Large intestine (tissue), 12 donors: ENCODE measurements at places on chromosomes 5 and 9. TPM values are rescaled to one million over a fixed set of nuclear protein-coding genes. Genes with fewer than 3 reads are reported as not detected.

KLF4 gene
- polyA plus RNA-seq = 100 TPM

QRFP gene
- polyA plus RNA-seq = 0.36 TPM

OR13J1 gene
- 0.21 TPM for polyA plus RNA-seq

ZNF883 gene
- polyA plus RNA-seq = 2.6 TPM

CEL gene
- polyA plus RNA-seq = 268 TPM

NOXA1 gene
- polyA plus RNA-seq = 11.8 TPM

ORM2 gene
- not detected for polyA plus RNA-seq

C9 gene
- 0.04 TPM for polyA plus RNA-seq

ECSCR gene
- 21.6 TPM for polyA plus RNA-seq

UBE2QL1 gene
- polyA plus RNA-seq = 0.81 TPM

SHISAL2B gene
- polyA plus RNA-seq = 0.06 TPM

YTHDC2 gene
- polyA plus RNA-seq = 30.9 TPM

PDGFRB gene
- polyA plus RNA-seq = 18.6 TPM

LAMC3 gene
- polyA plus RNA-seq = 0.66 TPM

DRD1 gene
- 0.04 TPM for polyA plus RNA-seq

PPP3R2 gene
- 0.01 TPM for polyA plus RNA-seq

OR2K2 gene
- polyA plus RNA-seq = not detected

LCN9 gene
- not detected for polyA plus RNA-seq

EXOSC2 gene
- 30.2 TPM for polyA plus RNA-seq

SLC36A2 gene
- not detected for polyA plus RNA-seq

SMIM32 gene
- 28.2 TPM for polyA plus RNA-seq

TRIM7 gene
- polyA plus RNA-seq = 0.61 TPM

ANKRD55 gene
- polyA plus RNA-seq = 0.18 TPM

GABBR2 gene
- 0.69 TPM for polyA plus RNA-seq

DOCK2 gene
- polyA plus RNA-seq = 6.2 TPM

NEUROG1 gene
- polyA plus RNA-seq = not detected

LPAR1 gene
- polyA plus RNA-seq = 22.4 TPM

MTX3 gene
- polyA plus RNA-seq = 18.6 TPM

C9orf153 gene
- 0.22 TPM for polyA plus RNA-seq

CCDC192 gene
- 0.39 TPM for polyA plus RNA-seq

SAXO1 gene
- 0.06 TPM for polyA plus RNA-seq

FGFR4 gene
- 97.0 TPM for polyA plus RNA-seq

CAMK2A gene
- polyA plus RNA-seq = 1.1 TPM

OR1N1 gene
- polyA plus RNA-seq = not detected

IL13 gene
- 0.07 TPM for polyA plus RNA-seq

PLAC8L1 gene
- 0.54 TPM for polyA plus RNA-seq

INSYN2B gene
- polyA plus RNA-seq = 0.34 TPM

ACTBL2 gene
- polyA plus RNA-seq = 0.01 TPM

ADAMTS6 gene
- polyA plus RNA-seq = 2.3 TPM

FRRS1L gene
- 9.1 TPM for polyA plus RNA-seq

MARCOL gene
- polyA plus RNA-seq = not detected

GFI1B gene
- 6.2 TPM for polyA plus RNA-seq

RASGEF1C gene
- polyA plus RNA-seq = 1.3 TPM

SKIC3 gene
- 76.2 TPM for polyA plus RNA-seq

PCA3 gene
- 0.97 TPM for polyA plus RNA-seq

GPR21 gene
- 0.24 TPM for polyA plus RNA-seq
